ENCODE measurements at places on chromosomes 11 and 22.

- DNase-seq, result no peak
Observed at GRCh38 chr11:11733246-11733747, 108.5 kb upstream of the USP47 start.

DNA sequence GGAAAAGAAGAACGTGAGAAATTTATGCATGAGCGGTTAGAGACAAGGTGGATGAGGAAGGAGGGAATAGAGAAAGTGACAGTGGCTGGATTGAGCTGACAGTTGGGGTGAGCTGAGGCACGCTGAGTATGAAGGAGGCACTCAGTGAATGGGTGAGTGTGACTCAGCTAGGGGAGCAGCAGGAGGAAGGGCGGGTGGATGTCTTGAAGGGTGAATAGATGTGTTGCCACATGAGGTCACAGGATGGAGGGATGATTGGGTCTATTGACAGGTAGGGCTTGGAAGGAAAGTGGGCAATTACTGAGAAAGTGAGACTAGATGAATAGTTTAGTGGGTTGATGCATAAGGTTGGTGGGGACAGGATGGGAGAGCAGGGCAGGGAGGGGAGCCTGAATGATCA lies 8.0 kb downstream of the IFITM10 start:
- no peak for DNase-seq

GRCh38 chr11:65780770-65781151 lies at the start of gene AP5B1:
Gene AP5B1, minus strand, starts transcription at chr11:65780976. Its CDS starts 385 bp downstream, at chr11:65780591.
- peak; percentile 73 for DNase-seq

DNA sequence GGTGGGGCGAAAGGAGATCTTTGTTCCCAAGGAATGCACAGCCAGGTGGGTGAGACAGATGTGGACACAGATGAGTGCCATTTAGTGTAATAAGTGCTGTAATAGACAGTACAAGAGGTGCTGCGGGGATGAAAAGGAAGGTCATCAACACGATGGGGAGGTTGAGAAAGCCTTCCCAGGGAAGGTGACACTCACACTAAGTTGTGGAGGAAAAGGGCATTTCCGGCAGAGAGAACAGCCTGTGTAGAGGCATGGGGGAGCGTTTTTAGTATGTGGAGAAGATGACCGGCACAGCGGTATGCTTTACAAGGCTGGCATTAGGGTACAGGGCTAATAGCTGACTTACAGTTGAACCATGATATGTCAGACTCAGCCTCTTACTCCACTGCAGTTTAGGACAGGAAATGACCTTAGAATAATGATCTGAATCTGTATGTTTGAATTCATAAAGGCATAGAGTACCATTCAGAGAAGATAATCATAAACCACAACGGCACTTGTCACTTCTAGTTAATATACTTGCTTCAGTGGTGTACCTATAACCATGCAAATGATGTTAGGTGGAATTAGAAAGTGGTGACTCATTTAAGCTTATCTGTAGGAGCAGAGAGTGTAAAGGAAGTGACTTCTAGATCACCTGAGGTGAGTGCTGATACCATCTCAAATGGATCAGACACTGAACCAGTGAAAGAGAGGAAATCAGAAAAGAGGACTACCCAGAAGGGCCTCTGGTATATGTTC lies 60.6 kb downstream of the FAM83F start:
- DNase-seq, result no peak

GRCh38 chr11:46564459-46564858 lies 29.4 kb downstream of the AMBRA1 start:
- DNase-seq, result no peak

GRCh38 chr11:3614742-3615171 lies 27.0 kb downstream of the ART5 start:
- DNase-seq, result no peak

DNA sequence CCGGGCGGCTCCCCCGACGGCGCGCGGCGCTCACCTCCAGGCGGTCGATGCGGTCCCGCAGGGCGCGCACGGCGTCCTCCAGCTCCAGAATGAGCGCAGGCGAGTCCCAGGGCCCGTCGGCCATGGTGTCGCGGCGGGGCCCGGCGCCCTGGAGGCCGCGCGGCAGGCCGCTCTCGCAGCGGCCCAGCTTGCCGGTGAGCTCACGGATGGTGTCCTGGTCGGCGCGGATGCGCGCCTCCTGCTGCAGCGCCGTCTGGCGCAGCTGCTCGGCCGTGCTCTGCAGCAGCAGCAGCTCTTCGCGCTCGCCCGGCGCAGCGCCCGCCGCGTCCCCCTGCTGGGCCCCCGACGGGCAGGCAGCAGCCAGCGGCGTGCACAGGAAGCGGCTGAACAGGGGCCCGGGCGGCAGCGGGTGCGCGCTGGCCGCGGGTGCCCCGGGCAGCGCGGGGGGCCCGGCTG lies 599 bp downstream of the NPTXR start:
- peak; percentile 32 for DNase-seq

GRCh38 chr11:103295704-103296103 lies 186.5 kb downstream of the DYNC2H1 start:
- DNase-seq, result no peak

DNA sequence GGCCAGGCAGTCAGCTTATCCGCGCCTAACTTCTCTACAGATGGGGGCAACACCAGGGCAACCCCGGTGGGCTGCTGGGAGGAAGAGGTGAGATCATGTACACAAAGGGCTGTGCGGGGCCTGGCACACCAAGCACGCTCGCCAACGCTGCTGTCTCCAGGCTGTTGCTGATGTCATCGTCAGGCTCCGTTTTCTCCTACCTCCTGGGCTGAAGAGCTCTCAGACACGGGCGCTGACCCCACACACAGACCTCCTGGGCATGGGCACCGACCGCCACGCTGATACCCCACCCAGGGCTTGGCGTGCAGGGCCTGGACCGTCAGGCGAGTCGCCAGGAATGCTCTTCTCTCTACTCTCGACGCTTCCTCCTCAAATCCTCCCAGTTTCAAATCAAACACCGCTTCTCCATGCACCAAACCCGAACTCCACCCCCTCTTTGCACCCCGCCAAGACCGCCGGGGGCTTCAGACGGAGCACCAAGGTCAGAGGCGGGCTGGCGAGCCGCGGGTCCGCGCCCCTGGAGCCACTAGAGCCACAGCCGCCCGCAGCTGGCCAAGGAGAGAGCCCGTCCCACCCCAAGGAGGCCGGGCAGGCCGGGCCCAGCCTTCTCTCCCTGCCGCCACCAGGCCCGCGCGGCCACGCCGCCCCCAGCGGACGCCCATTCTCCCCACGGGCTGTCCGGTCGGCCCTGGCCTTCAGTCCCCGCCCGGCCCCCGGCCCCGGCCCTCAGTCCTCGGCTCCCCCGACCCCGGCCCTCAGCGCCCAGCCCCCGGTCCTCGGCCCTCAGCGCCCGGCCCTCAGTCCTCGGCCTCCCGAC lies 772 bp downstream of the SBF1 start:
- no peak for DNase-seq

DNA sequence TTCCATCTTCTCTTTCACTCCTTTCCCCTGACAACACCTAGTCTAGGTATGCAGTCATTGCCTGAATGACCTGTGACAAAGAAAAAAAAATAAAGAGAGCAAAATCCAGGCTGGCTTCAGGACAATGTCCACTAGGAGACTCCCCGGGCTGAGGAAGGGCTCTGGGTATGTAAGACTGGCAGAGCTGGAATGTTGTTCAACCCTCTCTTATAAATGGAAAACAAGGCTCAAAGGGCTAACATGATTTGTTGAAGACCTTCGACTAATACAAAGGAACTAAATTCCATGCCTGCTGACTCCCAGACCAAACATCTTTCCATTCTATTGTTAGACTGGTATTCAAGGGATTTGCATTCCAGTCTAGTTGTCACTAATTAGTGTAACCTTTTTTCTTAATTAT lies 122.2 kb downstream of the ARL14EP start:
- no peak for DNase-seq

GRCh38 chr11:86116386-86116726 lies 47.5 kb upstream of the PICALM start:
- no peak for DNase-seq

- no peak for DNase-seq
Observed at GRCh38 chr11:76850130-76850529, 10.6 kb upstream of the ACER3 start.

DNA sequence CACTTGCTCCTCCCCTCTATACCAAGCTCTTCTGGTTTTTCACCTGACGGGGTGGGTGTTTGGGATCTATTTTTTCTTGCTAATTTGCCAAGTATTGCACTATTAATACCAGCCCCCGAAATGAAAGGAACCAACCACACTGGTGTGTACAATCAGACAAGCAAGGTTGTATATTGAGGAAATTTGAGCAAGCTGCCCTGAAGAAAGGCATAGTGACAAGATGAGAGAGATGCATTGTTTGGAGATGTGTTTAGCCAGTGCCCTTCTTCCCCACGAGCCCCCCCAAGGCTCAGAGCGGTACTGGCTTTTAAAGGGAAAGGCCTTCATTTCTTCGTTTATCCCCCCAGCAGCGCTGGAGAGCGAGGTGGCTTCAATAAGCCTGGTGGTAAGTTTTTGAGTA lies 15.2 kb upstream of the GAS2L1 start:
- DNase-seq, result no peak

DNA sequence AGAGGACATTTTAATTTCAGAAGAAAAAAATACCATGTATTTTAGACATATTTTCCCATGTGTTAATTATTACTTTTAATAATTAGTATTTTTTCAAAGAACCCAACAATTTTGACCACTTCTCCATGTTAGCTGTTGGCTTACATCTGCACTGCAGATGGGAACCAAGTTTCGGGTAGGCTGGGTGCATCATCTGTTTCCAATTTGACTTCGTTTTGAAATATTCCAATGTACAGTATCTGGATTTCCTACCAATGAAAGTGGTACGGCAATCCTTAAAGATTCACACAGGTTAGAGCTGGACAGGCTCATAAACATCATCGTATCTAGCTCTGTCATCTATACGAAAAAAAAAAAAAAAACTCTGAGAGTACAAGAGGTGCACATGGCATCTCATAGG lies 670.2 kb downstream of the OPCML start:
- DNase-seq, result no peak

- DNase-seq, result no peak
Observed at GRCh38 chr11:125001079-125001778, 47.2 kb downstream of the CCDC15 start.

GRCh38 chr22:40890881-40891280 lies 29.0 kb upstream of the DNAJB7 start:
- no peak for DNase-seq

DNA sequence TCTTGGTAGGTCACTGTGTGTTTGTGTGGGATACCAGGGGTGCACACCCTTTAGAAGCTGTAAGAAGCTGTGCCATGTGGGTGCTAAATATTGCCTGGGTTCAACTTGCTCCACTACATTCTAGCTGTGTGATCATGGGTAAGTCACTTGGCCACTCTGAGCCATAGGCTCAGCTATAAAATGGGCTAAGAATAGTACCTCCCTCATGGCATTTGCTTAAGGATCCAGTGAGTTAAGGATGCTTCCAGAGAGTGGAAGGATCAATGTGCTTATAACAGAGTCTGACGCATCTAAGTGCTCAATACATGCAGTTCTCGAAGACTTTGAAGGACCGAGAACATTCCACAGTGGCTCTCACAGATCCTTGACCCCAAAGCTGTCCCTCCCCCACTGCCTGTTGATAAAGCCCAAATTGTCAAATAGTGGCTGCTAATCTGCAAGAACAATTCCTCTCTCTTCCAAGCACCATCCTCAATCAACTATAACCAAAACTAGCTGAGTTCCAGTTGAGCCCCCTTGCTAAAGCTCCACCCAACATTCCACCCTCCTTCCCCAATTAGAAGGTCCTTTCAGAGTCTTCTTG lies 13.2 kb upstream of the TMPRSS6 start:
- no peak for DNase-seq

DNA sequence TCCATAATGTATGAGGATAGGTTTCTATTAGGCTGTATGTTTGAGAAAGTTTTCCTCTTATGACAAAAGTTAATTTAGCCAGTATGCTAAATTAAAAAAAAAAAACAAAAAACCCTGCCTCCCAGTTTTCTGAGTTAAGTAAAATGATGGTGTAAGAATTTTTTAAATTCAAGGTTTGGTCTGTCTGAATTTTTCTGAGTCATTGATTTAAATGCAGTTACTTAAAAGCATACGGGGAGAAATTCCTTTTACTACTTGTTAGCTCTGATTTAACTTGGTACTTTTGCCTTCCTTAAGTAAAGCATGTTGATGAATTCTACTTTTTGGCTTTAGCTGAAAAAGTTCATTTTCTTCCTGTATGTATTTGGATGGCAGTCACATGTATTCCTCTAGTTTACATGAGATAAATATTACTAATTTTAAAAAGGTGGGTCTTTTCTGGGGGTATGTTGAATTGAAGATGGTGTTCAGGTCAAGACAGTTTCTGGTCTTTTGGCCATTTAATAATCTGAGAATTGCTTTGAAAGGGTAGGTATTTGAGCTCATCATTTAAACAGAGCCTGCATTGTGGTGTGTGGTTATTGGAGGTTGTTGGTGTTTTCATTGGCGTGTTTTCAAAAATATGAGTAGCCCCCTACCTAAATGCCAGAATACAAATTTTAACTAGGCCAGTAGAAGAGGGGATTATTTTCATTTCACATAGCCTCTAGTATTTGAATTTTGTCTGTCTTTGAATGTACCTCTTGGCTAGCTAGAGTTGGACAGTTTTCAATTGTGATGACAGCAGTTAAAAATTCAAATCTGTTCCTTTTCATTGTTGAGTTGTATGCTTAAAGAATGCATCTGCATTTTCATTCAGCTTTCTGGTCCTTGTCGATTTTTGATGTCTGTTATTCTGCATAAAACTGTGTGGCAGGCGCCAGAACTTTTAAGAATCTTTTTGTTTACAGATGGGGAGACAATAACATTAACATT lies 64.7 kb downstream of the MTMR3 start:
- no peak for DNase-seq

DNA sequence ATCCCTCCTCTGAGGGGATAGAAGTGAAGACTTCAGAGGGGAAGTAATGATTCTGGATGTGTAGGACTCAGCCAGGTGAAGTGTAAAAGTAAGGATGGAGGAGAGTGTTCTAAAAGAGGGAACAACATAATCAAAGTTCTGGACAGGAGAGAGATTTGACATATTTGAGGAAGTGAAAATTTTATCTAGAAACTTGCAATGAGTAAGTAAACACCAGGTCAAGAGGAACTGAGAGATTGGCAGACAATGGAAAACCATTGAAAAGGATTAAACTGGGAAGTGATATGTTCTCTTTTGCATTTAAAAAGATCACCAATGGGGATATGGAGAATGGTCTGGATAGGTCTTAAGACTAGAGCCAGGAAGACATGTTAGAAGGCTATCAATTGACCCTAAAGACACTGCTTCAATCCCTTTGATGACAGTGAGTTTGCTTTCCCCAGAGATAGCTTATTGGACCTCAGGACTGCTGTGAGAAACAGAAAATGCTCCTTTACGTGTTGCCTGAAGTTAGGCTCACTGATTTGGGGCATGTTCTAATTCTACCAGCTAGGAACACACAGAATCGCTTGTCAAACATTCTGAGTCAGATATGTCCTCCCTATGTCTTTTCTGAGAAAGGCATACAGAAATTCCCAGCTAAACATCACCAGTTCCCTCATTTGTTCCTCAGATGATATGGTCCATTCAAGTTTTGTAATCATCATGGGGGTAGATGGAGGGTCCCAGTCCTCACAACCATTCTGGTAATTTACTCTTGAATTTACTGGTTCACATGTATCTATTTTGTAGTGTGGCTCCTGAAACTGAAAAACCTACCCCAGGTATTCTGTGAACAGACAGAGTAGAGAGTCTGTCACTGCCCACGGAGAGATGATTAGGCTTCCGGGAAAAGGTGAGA lies 144.9 kb downstream of the MAML2 start:
- no peak for DNase-seq

Data from T-helper 9 cell (primary cell).